CD4-positive, alpha-beta T cell treated with Interleukin-4 for 4 hours (primary cell): ENCODE measurements at places on chromosomes 6 and 20.
A peak's percentile ranks its signal among the peaks of the same experiment; 100 is the strongest.

- no peak for DNase-seq
Observed at GRCh38 chr6:24391756-24392405, 10.9 kb upstream of the MRS2 start.

DNA sequence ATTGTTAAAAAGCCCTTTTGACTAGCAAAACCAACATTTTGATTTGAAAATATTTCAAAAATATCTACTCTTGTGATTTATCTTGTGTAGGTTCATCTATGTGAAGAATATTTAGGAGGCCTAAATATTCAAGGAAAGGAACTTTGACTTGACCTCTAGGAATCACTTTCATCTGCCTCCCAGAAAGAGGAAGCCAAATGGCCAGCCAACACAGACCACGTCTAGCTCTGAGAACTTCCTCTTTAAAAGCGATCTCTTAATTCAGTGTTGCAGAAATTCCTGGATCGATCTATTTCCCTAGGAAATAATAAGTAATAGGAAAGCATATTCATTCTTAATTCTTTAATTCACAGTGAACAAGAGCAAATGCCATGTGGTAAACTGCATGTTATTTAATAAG is 9.6 kb upstream of the MOXD1 start:
- DNase-seq: no peak

- no peak for DNase-seq
Observed at GRCh38 chr6:166045860-166046200, 121.8 kb downstream of the TBXT start.

DNA sequence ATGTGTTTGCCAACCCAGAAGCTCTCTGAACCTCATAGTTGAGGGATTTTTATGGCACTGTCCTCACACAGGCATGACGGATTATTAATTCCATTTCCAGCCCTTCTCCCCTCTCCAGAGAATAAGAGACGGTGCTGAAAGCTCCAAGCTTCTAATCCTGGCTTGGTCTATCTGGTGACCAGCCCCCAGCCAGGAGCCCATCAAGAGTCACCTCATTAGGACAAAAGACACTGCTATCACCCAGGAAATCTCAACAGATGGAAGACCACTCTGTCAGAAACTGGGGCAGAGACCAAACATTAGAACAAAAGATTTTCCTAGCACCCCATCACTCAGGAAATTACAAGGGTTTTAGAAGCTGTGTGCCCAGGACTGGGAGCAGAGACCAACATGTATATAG is 48.2 kb downstream of the STMND1 start:
- no peak for DNase-seq

DNA sequence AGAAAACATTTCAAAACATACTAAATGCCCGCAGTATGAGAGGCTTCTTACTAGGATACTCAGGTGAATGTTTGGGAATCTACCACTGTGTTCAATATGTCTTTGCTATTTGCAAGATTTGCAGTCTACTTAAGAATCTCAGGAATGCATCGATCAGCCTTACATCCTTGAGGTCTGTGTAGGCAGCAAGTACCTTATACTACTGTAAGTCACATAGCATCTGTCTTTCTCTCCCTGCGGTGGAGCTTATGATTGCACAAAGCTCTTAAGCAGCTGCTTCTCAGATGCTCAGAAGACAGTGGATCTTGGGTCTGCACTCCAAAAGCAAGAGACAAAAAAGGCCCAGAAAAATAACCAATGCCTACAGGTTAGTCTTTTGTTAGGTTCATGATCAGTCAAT is 21.4 kb downstream of the PCSK2 start:
- DNase-seq: no peak

DNA sequence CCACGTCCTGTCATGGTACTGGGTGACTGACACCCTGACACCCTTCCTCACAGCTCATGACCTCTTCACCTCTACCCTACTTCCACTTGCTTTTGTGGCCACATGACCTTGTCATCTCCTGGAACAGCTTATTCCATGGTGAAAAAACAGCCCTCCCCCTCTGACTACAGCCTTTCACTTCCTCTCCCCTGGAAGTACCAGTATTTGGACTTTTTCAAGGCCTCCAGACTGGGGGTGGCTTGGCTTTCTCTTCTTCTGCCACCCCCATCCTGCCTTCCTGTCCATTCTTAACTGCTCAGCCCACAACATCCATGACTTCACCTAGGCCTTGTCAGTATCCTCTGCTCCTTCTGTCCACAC is 168.4 kb downstream of the CARMIL1 start:
- DNase-seq: no peak

DNA sequence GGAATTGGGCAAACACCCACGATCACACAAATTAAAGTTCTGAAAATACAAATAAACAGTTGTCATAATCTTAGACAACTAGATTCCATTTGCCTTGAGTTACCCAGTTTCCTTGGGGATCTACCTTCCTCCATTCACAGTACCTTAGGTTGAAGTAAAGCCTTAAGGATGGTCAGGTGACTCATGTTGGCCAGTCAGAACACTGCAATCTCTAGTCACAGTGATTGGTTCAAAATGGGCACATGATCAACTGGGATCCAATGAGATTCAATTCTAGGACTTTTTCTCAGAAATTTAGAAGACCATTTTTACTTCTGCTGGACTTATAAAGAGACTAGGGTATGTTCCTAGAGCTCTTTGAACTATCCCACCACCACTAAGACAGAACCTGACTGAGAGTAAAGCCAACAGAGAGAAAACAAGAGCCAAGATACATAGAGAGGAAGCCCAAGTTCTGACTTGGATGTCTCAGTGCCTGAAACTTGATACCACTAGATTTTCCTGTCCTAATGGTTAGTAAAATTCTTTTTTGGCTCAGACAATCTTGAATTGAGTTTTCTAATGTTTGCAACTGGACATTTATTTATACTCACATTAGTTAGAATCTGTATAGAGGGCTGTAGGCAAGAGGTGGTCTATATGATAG is 8.6 kb upstream of the CLIC5 start:
- DNase-seq: no peak

- DNase-seq: no peak
Observed at GRCh38 chr6:81383472-81383871, 369.0 kb downstream of the TENT5A start.

GRCh38 chr6:50791900-50792508 is 26.7 kb upstream of the TFAP2B start:
- peak; percentile 8 for DNase-seq

DNA sequence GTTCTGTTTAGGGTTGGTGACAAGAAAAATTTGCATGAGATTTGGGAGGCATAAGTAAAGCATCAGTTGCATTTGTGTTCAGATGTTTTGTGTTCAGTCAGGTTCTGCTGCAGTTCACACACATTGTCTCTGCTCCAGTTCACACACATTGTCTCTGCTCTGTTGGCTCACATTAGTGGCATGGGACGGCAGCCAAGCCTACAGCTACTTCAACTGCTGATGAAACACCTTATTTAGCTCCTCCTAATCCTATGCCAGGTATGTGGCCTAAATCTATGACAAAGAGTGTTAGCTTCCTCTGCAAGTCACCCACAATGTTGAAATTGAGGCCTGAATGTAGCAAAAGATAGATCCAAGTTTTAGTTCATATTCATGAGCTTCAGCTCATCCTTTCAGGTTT is 278.1 kb upstream of the SYNCRIP start:
- no peak for DNase-seq

DNA sequence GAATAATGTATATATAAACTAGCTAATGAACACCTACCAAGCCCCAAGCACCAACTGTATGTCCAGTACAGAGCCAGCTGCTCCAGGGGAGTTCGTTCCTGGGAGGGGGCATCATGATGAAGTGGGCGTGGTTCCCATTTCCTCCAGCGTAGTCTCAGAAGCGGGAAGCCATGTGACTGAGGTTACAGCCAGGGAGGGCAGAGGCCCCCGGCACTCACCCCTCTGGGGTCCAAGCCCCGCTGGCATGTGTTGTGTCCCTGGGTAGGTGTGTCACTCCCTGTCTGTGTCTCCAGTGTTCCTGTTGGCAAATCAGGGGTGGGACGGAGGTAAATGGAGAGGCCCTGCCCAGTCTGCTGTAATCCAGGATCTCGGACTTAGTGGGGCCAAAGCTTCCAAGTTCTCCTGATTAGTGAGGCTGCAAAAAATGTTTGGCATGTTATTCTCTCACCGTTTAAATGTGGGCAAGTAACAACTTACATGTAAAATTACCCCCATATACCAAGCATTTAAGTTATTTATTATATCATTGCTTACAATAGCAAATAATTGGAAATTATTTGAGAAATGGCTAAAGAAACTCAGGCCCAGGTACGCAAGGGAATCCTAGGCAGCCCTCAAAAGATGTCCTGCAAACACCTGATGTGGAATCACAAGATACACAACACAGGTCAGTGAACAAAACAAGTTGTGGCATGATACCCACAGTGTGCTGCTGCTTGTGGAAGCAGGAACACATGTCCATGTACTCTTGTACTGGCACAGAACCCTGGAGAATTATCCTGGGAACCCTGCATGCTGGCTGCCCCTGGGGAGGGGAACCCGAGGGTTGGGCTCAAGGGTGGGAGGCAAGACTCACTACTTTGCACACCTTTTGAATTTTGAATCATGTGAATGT is 22.2 kb downstream of the FAM110A start:
- no peak for DNase-seq

GRCh38 chr6:108735310-108736001 is 112.8 kb upstream of the ARMC2 start:
- DNase-seq: no peak

DNA sequence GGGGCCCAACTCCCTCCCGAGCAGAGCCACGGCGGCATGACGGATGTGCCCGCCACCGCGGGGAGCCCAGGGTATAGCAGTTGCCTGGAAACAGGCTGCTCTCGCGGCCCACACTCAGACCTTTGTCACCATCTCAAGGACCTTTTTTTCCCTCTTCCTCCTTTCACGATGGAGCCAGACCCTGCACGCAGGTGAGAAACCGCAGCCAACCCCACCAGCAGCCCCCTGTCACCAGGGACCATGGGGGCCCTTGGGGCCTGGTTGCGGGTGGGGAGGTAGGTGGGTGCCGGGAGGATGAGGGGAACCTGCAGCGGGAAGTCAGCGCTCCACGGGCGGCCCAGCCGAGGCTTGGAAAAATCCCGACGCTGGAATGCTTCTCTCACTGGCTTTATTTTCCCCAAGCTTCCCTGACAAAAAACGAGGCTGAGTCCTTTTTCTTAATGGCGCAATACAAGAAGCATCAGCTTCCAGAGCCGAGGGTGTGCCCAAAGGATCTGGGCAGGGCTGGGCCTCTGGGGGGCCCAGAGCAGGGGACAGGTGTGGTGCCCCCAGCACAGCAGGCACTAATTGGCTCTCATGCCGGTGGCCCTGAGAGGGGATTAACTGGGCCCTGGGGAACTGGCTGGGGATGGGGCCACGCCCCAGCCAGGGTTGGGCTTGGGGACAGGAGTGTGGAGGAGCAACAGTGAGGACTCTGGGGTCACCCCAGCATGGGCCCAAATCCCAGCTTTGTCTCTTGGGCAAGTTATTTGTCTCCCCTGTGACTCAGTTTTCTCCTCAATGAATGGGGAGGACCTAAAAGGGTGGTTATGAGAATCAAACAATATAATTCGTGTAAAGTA is 23.9 kb downstream of the NOL4L start:
- DNase-seq: no peak

DNA sequence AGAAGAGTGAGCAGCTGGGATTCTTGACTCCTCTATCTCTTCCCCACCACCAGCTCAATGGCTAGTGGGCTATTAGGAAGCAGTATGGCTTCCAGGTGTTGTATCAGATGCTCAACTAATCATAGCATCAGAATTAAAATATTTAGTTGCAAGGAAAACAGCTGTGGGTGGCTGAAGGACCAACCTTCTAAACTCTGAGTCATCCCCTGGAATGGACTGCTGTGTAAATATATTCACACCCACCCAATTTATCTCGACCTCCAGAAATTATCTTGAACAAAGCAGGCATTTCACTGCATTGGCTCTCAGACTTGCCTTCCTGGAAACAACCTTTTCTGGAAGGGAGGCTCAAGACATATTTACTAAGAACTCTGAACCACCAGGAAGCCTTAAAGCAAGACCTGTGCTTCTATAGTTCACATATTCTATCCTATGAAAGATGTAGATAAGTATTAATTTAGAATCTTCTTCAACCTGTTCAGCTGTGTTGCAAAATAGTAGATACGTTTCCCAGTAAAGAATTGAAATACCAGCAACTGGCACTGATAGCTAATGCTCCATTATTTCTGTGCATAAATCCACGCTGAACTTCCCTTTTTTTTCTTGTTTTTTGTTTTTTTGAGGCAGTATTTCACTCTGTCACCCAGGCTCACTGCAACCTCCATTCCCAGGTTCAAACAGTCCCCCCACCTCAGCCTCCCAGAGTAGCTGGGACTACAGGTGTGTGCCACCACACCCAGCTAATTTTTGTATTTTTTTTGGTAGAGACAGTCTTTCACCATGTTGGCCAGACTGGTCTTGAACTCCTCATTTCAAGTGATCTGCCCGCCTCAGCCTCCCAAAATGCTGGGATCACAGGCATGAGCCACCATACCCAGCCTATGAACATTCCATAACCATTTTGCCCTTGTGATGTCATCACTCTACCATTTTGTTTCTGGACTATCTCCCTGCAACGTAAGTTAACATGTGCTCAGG is 56.9 kb upstream of the CD2AP start:
- DNase-seq: no peak

GRCh38 chr6:42230345-42231321 is 13.0 kb upstream of the MRPS10 start:
- no peak for DNase-seq

GRCh38 chr20:56381501-56381900 is 10.5 kb downstream of the AURKA start:
- no peak for DNase-seq

- DNase-seq: no peak
Observed at GRCh38 chr6:9439621-9440330, 975.1 kb downstream of the TFAP2A start.

DNA sequence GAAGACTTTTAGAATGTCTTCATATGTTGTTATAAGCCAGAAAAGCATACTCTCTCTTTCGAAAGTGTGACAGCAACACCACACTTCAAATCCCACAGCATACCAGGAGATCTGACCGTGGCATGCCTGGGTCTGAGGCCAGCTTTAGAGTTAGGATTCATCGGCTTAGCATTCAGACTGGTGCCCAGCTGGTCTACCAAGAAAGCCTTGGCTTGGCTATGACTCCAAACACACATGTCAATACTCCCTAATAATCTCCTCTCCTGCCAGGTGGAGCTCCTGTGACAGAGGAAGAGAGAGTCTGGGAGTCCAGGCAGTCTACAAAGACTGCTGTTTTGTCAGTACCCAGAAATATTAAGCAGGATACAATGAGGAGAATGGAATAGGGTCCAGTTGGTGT is 77.1 kb upstream of the MAN1A1 start:
- no peak for DNase-seq

DNA sequence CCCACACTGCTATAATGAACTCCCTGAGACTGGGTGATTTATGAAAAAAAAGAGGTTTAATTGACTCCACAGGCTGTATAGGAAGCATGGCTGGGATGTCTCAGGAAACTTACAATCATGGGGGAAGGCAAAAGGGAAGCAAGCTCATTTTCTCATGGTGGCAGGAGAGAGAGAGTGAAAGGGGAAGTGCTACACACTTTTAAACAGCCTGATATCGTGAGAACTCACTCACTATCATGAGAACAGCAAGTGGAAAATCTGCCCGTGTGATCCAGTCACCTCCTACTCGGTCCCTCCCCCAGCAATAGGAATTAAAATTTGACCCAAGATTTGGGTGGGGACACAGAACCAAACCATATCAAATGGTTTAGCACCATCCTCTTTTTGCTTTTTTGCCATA is 116.6 kb upstream of the CEP162 start:
- no peak for DNase-seq

GRCh38 chr6:110428153-110428552 is 12.8 kb upstream of the DDO start:
- no peak for DNase-seq
